Thymus (tissue), 14 donors: ENCODE measurements at places on chromosomes 13 and 19. TPM values are rescaled to one million over a fixed set of nuclear protein-coding genes. Genes with fewer than 3 reads are reported as not detected.

DNA sequence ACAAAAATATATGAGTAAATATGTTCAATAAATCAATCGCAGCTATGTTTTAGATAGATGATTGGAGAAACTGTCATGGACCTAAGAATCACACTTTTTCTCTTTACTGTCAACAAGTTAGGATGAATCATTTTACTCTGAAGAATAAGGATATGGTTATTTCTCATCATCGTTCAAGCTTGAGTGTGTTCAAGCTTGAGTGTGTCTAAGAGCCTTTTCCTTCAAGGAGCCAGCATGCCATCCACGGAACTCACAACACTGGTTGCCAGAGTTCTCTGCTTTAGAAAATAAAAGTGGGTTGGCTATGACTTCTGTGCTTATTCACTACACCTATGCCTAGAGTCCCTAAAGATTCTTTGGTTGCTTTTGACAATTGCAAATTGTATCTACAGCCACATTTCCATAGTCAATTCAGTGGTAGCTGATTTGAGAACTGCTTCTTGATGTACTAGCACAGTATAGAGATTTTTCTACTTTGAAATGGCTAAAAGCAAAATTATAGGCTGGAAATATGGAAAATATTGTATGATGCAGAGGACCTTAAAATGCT lies 58.1 kb upstream of the SCEL start:
- H3K36me3 ChIP-seq = no peaks in the 10 kb centered on the region
- no peak overlapping the region for H3K4me3 ChIP-seq
- no peaks in the 10 kb centered on the region for H3K27me3 ChIP-seq
- H3K4me1 ChIP-seq = no peaks in the 10 kb centered on the region

GRCh38 chr13:75432811-75433244 lies 49.1 kb downstream of the TBC1D4 start:
- H3K27me3 ChIP-seq = no peaks in the 10 kb centered on the region
- DNase-seq = no peak
- no peaks in the 10 kb centered on the region for H3K36me3 ChIP-seq
- no peak overlapping the region for H3K4me3 ChIP-seq

DNA sequence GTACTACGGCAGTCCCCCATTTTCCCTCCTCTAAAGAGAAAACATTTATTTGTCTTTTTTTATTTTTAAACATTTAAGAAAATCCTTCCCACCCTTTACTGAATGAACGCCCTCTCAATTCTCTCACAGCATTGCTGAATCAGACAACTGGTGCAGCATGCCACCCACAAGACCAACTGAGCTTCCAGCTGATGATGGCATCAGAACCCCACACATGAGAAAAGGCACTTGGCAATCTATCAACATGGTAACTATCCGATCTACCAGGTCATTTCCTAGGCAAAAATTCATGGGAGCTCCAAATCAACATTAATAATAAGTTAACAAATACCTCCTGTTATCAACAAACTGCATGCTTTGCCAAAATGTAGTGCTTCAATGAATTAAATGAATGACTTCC lies 43.1 kb downstream of the LHFPL6 start:
- no peaks in the 10 kb centered on the region for H3K4me1 ChIP-seq
- H3K27me3 ChIP-seq = no peaks in the 10 kb centered on the region
- no peak for DNase-seq
- no peak overlapping the region for H3K4me3 ChIP-seq
- no peaks in the 10 kb centered on the region for H3K36me3 ChIP-seq

GRCh38 chr19:15337202-15337601 lies 4.9 kb upstream of the BRD4 start:
- no peak for DNase-seq
- no peak overlapping the region for H3K27ac ChIP-seq
- no peaks in the 10 kb centered on the region for H3K27me3 ChIP-seq
- no peaks in the 10 kb centered on the region for H3K36me3 ChIP-seq

- H3K4me3 ChIP-seq = no peak overlapping the region
- no peak overlapping the region for H3K27ac ChIP-seq
- peaks cover 4% of the 10 kb centered on the region for H3K4me1 ChIP-seq
- no peaks in the 10 kb centered on the region for H3K36me3 ChIP-seq
- DNase-seq = no peak
Observed at GRCh38 chr13:112757759-112758086, 67.9 kb downstream of the ATP11A start.

GRCh38 chr19:32067685-32068084 lies 277.7 kb upstream of the ZNF507 start:
- no peaks in the 10 kb centered on the region for H3K4me1 ChIP-seq
- H3K27ac ChIP-seq = no peak overlapping the region
- no peaks in the 10 kb centered on the region for H3K27me3 ChIP-seq
- H3K36me3 ChIP-seq = no peaks in the 10 kb centered on the region

- no peaks in the 10 kb centered on the region for H3K4me1 ChIP-seq
- H3K27me3 ChIP-seq = no peaks in the 10 kb centered on the region
- DNase-seq = no peak
- H3K36me3 ChIP-seq = no peaks in the 10 kb centered on the region
- H3K4me3 ChIP-seq = no peak overlapping the region
- no peak overlapping the region for H3K27ac ChIP-seq
Observed at GRCh38 chr13:54287062-54287764, 1258.6 kb downstream of the OLFM4 start.

DNA sequence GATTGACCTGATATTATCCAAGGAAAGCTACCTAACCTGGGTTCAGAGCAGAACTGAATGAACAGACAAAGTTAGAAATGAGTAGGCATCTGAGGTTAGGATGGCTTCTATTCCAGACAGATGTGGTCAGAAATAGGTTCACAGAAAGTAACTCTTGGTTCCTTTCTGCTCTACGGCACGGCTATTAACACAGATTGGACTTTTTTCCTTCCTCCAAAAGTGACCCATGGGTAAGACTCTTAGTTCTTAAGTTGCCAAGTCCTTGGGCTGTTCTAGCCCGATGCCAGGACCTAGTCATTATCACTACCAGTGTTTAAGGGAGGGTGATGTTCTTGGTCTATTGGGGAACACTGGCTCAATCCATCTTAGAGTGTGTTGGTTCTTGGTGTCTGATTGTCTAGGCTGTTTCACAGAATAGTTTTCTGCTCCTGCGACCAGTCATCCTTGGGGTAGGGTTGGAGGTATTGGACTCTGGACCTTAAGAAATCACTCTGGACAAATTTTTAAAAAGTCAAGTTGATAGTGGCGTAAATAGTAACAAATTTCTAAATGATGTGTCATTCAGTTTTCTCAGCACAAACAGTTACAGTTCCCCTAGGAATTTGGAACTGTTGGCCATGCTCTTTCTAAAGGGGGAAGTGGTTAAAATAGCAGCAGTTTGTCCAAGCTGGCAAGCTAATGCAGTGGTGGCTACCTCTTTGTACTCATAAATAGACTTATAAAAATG lies 60.1 kb upstream of the MYCBP2 start:
- H3K27me3 ChIP-seq = no peaks in the 10 kb centered on the region
- H3K4me3 ChIP-seq = no peak overlapping the region
- DNase-seq = no peak
- H3K36me3 ChIP-seq = no peaks in the 10 kb centered on the region

Gene KLK3
- 0.19 TPM for total RNA-seq

Gene MEF2B
- 0.42 TPM for total RNA-seq

Gene ZIM2
- 0.09 TPM for total RNA-seq

Gene KRTDAP
- 7.9 TPM for total RNA-seq

Gene NBEA
- total RNA-seq = 4.1 TPM

Gene PLPPR3
- 0.19 TPM for total RNA-seq
